Posterior cingulate gyrus (tissue), 11 donors: ENCODE measurements at places on chromosomes 3 and 15.

DNA sequence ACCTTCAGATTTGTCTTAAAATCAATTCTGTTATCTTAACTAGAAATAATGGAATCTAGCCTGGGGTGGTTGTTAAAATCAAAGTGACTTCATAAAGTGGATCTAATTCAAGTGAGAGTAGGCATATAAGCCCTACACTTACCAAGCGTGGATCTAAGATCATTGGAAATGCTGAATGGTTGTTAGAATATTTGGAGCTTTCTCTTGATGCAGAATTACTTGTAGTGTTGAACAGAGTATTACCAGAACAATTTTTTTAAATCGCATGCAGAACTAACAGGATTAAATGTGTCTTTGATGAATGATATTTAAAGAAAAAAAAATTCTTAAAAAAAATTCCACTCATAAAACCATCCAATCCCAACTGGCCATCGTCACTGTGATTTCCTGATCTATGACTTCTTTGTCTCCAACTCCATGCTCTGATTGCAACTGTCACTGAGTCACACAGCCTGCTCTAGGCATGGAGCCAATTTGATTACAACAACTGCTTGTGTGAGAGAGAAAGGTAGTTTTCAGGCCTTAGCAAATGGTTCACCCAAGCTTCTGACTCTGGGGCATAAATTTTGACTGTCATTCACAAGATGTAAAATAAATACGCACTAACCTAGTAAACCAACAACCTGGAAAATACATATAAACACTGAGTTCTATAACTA, 25.9 kb upstream of the SPRED1 start:
- DNase-seq: peak; percentile 72

DNA sequence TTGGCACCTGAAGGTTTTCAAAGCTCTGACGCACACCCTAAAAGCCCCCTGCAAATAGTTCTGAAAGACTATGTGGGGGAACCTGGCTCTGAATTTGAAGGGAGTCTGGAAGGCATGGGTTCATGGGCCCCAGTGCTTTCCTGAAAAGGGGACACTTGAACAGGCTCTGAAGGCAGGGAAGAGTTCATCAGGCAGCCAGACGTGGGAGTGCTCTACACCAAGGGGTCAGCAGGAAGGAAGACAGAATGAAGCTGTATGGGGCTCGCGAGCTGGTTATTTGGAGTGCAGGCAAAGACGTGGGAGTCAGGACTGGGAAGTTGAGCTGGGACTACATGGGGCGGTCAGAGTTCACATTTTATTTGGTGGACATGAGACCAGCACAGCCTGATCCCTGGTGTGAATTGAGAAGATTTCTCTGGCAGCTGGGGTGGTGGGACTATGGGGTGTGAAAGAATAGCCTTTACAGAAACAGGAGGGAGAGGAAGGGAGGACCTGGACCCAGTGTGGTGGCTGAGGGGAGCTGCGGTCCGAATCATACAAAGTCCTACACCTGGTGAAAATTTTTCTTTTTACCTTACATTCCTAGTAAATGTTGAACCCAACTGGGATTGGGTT, 12.6 kb downstream of the ABHD6 start:
- no peak for DNase-seq

- no peak for DNase-seq
Observed at GRCh38 chr3:10935846-10936631, 56.5 kb upstream of the SLC6A1 start.

GRCh38 chr3:155846119-155846518, 8.1 kb downstream of the SLC33A1 start:
- no peak for DNase-seq

GRCh38 chr15:68641376-68641775, 62.6 kb downstream of the CORO2B start:
- DNase-seq: no peak

GRCh38 chr3:78430741-78431140, 1337.1 kb downstream of the ROBO1 start:
- DNase-seq: no peak

DNA sequence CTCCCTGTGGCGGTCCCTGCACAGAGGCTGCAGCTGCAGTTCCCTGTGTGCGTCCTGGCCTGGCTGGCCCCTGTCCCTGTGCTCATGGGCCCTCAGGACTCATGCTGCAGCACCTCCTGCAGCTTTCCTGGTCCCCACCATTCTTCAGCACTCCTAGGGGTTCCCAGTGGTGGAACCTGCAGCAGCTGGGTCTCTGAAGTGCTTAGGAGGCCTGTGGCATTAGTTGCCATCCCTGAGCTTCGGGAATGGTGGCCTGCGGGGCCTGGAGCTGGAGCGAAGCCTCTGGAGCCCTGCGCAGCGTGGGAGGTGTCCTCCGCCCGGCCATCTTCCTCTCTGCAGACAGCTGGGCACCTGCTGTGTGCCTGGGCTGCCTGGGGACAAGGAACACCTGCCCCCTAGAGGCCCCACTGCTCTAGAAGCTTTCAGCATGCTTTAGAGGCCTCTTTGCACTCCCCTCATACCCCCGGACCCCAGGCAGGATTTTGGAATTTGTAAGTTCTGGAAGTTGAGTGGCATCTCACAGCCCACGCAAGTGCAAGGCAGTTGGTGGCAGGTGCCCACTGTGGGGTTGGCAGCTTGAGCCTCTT, 13.1 kb downstream of the PLXNA1 start:
- DNase-seq: no peak

- DNase-seq: peak; percentile 78
Observed at GRCh38 chr15:57340682-57341259, 35.5 kb upstream of the CGNL1 start.

- DNase-seq: no peak
Observed at GRCh38 chr3:196232154-196232881, 16.0 kb downstream of the SLC51A start.

GRCh38 chr3:188206787-188207186, 52.8 kb downstream of the LPP start:
- no peak for DNase-seq

DNA sequence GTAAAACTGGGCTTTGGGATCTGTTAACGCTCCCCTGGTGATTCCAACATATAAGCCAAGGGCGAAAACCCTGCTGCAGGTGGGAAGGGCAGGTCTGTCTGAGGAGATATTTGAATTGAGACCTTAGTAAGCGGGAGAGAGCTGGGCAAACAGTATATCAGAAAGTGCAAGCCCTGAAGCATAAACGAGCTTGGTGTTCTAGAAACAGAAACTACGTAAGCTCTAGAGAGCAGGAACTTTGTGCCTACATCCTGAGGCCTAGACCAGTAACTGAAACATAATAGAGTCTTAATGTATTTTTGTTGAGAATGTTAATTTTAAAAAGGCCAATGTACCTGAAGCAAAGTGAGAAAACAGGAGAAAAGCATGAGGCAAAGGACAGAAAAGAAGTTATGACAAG, 62.9 kb upstream of the FSIP1 start:
- no peak for DNase-seq

DNA sequence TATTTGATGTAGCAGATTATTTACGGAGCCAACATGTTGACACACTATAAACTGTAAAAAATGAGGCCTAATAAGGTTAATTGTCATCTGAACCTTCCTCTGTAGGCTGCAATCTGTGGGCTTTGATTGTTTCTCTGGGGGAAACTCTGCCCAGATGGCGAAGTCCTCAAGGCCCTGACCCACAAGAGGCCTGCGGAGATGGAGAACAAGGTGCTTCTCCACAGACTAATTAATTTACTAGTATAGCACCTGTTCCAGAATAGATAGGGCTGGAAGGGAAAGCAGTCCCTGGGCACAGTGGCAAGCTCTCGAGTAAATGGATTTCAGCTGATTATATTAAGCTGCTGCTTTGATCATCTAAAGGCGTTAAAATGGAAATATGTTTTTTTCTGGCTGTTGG, 338.8 kb upstream of the DNAJC19 start:
- DNase-seq: no peak

GRCh38 chr15:59434481-59434880, 3.5 kb upstream of the FAM81A start:
- no peak for DNase-seq

DNA sequence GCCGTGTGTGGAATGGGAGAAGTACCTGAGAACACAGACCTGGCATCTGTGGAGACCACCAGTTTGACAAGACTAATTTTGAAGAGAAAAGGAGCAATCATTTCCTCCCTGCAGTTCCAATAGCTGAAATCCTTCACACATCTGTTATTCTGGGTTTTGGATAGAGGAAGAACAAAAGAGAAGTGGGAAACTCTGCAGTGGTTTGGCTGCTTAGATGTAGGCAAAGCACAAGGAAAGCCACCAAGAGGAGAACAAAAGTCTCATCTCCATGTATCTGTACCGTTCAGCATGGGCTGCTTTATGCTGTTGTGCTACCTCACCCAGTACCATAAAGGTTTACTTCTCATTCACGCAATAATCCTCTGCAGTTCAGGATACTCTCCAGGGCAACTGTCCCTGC, 153.1 kb upstream of the COL8A1 start:
- DNase-seq: no peak

- DNase-seq: no peak
Observed at GRCh38 chr3:45409921-45410320, 21.5 kb downstream of the LARS2 start.

GRCh38 chr3:30309961-30310954, 296.1 kb upstream of the TGFBR2 start:
- no peak for DNase-seq

- DNase-seq: no peak
Observed at GRCh38 chr3:41600616-41601015, 361.3 kb downstream of the ULK4 start.

DNA sequence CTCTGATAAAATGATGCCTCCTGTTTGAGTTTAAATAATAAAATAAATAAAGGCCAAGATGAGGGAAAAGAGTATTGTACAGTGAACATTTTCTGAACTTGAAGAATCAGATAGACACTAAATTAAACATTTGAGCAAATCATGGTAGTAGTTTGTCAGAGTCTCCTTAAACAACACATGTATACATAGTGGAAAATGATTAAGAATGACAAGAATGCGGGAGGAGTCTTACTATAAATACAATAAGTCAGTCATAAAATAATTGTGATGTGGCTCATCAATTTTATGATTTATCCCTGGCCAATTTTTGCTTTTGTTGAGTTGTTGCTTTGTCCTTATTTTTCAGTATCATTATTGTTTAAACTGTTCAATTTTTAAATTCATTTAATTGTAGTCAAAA, 158.0 kb upstream of the TMC3 start:
- DNase-seq: no peak

DNA sequence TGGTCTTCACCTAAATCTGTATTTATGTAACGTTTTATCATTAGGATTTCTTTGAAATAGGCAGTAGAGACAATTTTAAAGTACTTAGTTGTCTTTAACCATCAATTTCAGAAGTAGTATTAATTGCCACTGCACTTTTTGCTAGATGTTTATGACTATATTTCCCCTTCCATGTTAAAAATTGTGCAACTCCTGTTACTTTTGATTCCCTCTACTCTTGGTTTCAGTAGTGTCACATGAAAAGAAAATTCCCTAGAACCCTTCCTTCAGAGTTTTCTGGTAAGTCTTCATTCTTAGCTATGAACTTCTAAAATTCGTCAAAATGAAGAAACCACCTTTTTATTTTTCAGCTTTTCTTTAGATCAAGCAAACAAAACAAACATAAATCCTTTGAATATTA, 7.1 kb downstream of the PIAS1 start:
- no peak for DNase-seq

- no peak for DNase-seq
Observed at GRCh38 chr3:183503746-183504145, 51.8 kb downstream of the KLHL6 start.

DNA sequence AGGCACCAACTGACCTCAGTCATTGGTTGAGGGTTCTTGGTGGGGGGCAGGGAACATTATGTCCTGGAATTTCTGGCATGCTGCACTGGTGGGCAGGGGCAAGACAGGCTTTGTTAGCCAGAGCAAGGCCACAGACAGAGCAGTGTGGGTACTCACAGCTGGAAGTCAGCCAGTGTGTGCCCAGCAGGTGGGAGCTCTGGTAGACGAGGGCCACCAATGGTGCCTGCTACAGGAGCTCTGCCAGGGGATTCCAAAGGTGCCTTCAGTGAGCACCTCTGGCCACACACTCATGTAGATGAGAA, 31.3 kb downstream of the CYP8B1 start:
- no peak for DNase-seq

DNA sequence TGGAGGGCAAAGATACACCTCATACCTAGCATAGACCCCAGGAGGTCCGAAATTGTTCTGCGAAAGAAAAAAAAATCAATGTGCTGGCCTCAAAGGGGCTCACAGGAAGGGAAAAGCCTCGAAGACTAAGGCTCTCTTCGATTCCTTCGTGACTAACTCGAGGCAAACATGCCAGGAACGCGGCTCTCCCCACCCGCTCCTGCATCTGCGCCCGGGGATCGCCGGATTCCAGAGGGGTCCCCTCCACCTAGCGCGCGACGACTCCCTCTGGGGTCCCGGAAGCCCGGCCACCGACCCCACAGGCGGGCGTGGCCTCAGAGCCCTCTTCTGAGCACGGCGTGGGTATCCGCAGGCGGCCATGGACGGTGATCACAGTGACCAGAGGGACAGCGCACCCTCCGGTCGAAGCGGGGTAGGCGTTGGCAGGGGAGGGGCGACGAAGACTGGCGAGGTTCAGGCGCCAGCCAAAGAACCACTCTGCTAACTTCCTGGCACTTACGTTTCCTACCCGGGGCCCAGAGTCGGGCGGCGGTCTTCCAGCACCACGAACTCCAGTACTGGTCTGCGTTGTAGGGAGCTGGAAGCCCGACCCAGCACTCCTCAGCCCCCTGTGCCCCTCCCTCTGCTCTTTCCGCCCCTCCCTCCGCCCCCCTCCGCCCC, 515 bp upstream of the EIF3J start:
- DNase-seq: peak; percentile 92

DNA sequence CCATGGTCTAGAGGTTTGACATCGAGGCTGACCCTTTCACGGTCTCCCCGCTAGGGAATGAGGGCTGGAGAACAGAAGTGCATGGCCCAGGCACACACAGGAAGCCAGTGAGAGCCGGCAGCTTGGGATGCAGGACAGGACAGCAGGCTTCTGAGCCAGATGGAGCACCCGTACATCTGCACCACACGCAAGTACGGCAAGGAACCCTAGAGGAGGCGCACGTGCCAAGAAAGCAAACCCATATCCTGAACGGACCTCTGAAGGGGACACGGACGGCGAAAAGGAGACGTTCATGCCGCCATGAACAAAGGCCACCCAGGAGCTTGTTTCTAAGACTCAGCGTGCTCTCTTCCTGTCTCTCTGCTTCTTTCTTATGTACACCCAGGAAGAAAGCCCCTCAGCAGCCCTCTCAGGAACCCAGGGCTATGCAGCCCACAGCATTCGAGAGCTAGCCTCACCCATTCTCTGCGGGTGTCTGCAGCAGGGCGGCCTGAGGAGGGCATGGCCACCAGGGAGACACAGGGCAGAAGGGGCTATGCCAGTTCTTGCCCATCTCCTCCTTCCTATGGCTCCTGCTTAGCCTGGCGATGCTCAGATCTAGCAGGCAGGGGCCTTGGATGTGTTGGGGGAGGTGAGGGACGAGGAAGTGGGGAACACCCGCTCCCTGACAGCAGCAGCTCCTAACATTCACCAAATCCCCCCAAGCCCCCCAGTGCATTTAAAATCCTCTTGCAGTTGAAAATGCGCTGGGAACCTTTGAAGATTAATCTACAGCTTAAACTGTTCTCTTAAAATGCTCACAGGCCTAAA, 81.3 kb downstream of the PCSK6 start:
- DNase-seq: no peak

DNA sequence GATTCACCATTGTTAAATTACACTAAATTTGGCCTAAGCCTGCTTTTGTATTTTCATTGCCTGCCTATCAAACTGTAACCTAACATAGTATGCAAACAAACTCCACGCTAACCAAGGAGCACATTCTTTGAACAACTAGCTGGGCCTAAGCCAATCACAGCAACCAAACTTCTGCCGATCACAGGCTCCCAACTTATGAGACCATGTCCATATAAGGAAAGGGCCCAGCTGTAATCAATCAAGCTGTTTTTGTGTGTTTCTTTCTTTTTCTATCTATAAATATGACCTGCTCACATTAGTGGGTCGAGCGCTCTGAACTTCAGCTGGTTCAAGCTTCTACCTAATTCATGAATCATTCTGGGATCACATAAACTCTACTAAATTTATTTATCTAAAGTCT, 473.6 kb downstream of the SI start:
- DNase-seq: no peak
